Activated naive CD8-positive, alpha-beta T cell treated with anti-CD3 and anti-CD28 coated beads, Interleukin-2, amount 10 ng/mL, durations not matched to agents 7 days and 5 days (primary cell): ENCODE measurements at places on chromosomes 6 and 20.
A peak's percentile ranks its signal among the peaks of the same experiment; 100 is the strongest.

DNA sequence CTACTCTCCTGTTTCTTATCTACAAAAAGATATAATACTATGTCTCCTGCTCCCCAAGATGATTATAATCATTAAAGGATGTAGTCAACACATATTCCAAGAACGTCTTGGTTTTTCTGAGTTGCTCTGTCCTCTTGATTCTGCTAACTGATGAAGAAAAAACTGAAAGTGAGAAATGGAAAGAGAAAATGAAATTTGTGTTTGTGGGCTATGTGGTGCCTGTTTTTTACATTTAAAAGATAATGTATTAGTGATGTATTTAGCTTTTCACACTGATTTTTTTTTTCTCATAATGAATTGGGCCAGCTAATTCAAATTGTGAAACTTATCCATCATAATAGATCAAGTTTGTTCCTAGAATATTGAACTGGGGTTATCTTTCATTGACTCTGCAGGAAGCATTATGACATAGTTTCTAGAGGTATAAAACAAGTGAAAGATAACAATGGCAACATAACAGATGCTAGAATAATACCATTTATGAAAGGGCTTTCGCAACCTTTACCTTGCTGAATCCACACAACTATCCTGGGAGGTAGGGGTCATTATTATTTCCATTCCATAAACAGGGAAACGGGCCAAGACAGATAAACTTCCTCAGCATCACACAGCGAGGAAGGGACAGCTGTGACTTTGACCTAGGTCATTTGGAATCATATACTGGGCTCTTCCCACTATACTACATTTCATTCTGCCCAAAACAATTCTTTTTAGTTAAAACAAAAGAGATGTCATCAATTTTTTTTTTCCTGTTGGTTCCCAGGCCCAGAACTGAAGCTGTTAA lies 336.7 kb downstream of the GJA1 start:
- DNase-seq: no peak

GRCh38 chr6:48111143-48111506 lies at the start of gene PTCHD4:
Gene PTCHD4, minus strand, starts transcription at chr6:48111197. Its CDS starts 42,240 bp downstream, at chr6:48068957.
- no peak for DNase-seq

- no peak for DNase-seq
Measured at GRCh38 chr6:99219788-99220187, 129.7 kb downstream of the FAXC start.

DNA sequence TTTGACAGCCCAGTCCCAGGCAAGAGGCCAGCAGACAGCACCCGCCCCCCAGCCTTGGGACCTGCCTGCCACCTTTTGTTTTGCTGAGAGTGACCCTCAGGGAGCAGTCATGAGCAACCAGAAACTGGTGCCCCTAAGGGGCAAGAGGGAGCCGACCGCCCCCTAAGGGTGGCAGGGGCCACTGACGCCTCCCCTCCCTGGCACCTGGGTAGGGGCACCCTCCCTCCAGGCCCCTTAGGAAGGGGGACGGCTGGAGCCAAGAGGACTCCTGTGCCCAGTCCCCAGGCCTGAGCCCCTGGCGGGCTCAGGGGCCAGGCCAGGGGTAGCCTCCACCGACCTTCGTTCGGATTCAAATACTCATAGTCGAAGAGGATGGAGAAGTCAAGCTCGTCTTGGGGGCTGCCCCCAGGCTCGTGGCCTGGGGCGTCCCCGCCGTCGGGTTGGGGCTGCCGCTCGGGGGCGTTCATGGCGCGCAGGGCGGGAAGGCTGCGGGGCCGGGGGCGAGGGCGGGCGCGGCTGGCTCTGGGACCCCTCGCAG lies 417 bp downstream of the NFATC2 start:
- peak; percentile 75 for DNase-seq

DNA sequence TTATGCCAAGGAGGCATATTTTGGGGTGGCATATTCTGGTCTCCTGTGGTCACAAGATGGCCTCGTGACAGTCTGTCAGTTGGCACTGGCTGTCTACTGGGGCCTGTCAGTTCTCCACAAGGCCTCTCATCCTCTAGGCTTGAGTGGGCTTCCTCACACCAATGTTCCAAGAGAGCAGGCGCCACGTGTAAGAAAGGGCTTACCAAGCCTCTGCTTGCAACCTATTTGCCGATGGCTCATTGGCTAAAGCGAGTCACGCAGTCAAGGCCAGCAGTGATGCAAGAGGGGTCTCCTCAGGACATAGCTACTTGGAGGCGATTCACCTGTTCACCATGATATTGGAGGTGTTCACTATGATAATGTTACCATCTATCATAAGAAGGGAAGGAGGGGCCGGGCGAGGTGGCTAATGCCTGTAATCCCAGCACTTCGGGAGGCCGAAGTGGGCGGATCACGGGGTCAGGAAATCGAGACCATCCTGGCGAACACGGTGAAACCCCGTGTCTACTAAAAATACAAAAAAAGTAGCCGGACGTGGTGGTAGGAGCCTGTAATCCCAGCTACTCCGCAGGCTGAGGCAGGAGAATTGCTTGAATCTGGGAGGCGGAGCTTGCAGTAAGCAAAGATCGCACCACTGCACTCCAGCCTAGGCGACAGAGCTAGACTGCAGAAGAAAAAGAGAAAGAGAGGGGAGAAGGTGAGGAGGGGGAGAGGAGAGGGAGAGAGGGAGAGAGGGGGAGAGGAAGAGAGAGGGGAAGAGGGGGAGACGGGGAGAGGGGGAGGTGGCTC lies 35.3 kb downstream of the C6orf52 start:
- DNase-seq: no peak

- no peak for DNase-seq
Measured at GRCh38 chr20:25356271-25356933, 34.2 kb downstream of the ABHD12 start.

DNA sequence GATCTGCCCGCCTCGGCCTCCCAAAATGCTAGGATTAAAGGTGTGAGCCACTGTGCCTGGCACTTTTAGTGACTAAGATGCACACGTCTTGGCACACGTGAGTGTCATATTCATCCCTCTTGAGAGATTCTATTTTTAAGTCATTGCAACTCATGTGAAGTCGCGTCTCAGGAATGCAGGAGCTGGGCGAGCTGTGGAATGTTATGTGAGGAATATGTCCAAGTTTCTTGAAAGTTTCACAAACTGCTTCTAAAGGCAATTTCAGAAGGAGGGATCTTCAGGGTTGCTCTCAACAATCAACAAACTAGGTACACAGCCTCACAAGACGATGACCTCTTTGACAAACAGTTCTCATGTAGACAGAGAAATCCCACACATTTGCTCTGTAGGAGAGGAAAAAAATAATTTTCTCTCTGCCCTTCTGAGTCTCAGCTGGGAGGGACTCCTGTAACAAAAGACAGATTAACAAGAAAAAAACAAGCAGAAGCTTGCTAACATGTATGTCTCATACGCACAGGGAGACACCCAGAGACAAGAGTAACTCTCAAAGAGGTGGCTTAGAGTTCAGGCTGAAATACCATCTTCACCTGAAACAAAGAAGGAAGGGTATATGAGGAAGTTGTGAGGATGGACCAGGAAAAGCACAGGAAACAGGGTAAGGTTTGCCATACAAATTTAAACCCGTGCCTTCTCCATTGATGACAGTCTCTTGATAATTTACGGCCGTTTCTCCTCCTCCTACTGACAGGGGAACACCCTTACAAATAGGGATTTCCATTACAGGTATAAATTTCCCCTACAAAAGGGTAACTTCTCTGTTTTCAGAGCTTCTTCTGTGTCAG lies 45.3 kb upstream of the FAM50B start:
- DNase-seq: no peak

GRCh38 chr20:44384423-44385027 lies 29.0 kb downstream of the HNF4A start:
- DNase-seq: peak; percentile 88
